MM.1S (cell line): ENCODE measurements at places on chromosomes 5 and 9.

DNA sequence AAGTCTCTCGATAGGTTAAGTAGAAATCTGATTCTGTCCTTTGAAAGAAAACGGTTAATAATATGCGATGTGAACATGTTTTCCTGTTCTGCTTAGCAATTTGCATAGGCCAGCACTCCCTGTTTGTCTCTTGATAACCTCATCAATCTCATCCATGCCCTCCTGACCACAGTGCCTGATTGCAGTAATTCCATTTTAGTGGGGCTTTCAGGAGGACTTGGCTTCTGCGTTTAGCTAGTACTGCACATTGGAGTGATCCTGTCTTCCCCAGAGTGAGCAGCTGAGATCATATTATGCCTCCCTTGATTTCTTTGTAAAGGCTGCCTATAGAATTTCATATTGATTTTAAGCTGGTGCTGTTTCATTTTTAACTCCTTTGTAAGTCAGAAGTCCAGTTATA, 335.9 kb upstream of the ISL1 start:
- no peak for DNase-seq

DNA sequence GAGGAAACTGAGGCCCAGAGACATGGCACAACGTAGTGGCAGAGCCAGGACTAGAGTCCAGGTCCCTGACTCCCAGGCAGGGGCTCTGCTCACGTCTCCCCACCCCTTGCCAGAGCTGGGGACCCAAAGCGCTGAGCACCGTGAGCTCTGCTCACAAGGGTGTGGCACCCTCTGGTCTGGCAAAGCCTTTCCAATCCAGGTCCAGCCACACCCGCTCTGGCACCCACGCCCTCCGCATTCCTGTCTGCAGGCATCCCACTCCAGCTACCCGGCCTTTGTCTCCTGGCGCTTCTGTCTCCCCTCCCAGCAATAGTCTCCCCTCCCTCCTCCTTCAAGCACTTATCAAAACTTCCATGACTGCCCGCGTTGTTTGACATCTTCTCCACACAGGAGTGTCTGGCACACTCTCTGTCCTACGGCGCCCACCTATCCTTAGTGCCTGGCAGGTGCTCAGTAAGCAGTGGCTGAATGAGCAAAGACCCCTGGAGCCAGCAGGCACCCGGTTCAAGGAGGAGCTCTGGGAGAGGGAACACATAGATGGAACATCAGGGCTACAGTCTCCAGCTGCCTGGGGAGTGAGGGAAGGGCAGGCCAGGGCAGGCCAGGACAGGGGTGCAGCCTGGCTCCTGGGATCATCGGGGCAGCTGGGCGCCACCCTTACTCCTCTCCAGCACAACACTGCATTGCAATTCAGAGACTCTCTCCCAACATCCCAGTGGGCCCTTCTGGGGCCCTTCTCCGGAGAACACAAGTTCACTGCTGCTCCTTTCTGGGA, 12.0 kb downstream of the HIGD2A start:
- DNase-seq, result no peak

DNA sequence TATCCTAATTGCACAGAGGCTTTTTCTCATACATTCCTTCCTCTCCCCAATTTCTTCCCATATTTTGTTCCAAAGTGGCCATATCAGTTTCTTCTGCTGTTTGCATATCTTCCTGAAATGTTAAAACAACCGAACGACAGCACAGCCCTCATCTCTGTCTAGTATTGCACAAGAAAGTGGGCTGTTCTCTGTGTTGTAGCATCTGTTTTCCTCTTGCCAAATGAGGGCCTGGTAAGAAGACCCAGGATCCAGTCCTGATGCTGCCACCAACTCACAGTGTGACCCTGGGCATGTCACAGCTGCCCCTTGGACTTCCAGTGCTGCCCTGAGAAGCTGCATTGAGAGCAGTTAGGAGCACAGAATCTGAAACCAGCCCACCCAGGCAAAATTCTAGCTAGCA, 4.1 kb downstream of the SLC31A2 start:
- DNase-seq, result no peak

DNA sequence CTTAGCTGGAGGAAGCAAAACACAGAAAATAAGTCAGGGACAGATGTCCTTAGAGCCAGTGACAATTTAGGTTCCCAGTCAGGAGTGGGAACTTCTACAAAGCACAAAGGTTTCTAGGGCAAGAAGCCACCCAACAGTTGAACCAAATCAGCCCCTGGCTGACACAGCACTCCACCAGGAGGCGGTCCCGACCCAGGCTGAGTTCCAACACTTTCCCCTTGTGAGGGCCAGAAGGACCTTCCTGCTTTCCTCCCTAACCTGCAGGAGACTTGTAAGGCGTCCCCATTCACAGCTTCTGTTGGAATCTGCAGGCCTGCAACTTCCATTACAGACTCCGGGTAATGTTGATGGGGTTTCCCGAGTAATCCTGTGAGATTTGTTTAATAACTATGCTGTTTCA, 416.4 kb upstream of the IRX1 start:
- no peak for DNase-seq

GRCh38 chr5:61525512-61526206, 193.6 kb downstream of the ZSWIM6 start:
- no peak for DNase-seq

DNA sequence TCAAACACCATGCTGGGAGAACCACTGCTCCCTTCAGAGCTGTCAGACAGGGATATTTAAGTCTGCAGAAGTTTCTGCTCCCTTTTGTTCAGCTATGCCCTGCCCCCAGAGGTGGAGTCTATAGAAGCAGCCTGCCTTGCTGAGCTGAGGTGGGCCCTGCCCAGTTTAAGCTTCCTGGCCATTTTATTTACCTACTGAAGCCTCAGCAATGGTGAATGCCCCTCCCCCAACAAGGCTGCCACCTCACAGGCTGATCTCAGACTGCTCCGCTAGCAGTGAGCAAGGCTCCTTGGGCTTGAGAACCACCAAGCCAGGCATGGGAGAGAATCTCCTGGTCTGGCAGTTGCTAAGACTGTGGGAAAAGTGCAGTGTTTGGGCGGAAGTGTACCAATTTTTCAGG, 205.5 kb upstream of the PTGER4 start:
- no peak for DNase-seq

DNA sequence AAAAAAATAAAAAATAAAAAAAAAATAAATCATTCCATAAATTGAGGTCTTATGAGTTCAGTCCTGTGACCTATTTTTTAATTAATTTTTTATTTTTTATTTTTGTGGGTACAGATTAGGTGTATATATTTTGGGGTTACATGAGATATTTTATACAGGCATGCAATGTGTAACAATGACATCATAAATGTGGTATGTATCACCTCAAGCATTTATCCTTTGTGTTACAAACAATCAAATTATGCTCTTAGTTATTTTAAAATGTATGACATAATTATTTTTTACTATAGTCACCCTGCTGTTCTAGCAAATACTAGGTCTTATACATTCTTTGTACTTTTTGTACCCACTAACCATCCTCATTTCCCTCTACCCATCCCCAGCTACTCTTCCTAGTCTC, 537.9 kb downstream of the HINT1 start:
- DNase-seq, result no peak

- DNase-seq, result no peak
Measured at GRCh38 chr9:6450641-6451375, 37.8 kb downstream of the UHRF2 start.

DNA sequence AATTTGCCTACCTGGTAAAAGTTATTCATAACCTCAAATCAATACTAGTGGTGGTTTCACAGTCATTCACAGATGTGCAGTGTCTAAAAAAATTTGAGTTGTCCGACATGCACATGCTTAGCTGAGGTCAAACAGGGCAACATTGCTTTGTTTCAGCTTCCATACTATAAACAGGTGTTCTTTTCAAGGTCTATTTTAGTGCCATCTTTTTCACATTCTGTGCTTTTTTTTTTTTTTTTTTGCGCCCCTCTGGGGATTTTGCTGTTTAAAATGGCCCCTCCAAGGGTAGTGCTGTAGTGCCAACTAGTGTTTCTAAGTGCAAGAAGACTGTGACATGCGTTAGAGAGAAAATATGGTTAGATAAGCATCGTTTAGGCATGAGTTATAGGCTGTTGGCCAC, 14.5 kb downstream of the PHAX start:
- peak; percentile 95 for DNase-seq

GRCh38 chr9:135905380-135906258, 1.7 kb downstream of the CAMSAP1 start:
- no peak for DNase-seq

DNA sequence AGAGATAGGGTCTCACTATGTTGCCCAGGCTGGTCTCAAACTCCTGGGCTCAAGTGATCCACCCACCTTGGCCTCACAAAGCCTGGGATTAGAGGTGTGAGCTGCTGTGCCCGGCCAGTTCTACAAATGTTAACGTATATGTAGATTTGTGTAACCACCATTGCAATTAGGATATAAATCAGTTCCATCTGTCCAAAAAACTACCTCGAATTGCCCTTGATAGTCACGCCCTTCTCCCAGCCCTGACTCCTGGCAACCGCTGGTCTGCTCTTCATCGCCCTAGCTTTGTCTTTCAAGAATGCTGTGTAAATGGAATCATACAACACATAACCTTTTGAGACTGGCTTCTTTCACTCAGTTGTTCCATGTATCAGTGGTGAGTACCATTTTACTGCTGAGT, 46.1 kb upstream of the PPARGC1B start:
- no peak for DNase-seq

GRCh38 chr5:181215997-181216989, 6.8 kb upstream of the TRIM41 start:
- DNase-seq, result peak; percentile 41

- no peak for DNase-seq
Measured at GRCh38 chr5:169946743-169947295, 33.5 kb downstream of the INSYN2B start.

DNA sequence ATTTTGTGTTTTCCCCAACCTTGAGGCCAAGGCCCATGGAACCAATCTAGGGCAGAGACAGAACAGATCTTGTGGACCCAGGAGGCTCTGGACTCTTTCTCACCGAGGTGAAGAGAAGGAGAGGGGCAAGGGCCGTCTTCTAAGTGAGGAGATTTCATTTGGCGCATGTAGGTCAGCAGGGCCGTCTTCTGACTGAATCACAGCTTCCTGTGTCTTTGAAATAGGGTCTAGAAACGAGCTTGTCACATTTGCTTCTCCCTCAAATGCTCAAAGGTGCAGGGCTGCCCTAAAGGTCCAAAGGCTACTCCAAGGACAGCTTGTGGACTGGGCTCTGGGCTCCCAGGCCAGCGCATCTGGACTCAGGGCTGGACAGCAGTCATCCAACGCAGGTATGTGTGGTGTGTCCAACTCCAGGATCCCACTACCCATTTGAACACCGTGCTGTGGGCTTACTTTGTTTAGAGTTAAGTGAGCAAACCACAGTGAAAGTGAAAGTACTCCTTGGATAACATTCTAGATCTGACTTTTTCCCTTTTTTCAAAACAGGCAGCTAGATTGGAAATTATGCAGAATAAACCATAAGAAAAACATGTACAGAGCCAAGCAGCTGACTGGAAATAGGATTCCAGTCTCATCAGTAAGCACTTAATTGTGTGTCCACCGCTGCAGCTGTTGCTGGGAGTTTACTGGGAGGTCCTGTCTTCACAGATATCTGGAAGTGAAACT, 357.0 kb downstream of the GADD45G start:
- no peak for DNase-seq

- peak; percentile 35 for DNase-seq
Measured at GRCh38 chr9:104780796-104781395, 17.0 kb downstream of the NIPSNAP3B start.

DNA sequence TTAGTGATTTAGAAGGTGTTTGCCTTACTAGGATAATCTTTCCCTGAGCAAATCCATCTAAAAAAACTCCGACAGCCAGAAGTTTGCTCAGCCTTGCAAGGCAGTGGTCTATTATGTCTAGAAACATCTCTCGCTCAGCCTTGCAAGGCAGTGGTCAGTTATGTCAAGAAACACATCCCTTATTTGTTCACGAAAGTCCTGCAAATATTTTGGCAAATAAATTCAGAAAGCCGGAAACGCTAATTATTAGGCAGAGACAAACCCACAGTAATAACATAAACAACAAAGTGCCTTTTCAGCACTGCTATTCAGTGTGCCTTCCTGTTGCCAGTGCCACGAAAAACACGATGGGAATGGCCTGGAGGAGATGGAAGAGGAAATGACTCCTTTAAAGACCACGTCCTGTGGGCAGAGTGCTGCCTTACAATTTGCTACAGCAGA, 184.5 kb downstream of the GNAQ start:
- DNase-seq, result no peak

GRCh38 chr9:18314316-18314715, 159.6 kb upstream of the ADAMTSL1 start:
- no peak for DNase-seq

- DNase-seq, result no peak
Measured at GRCh38 chr9:14908295-14909180, 1.7 kb downstream of the FREM1 start.

GRCh38 chr9:92617951-92618510, 51.9 kb downstream of the IPPK start:
- DNase-seq, result no peak

- no peak for DNase-seq
Measured at GRCh38 chr5:132370181-132370970, 866 bp downstream of the SLC22A5 start.

GRCh38 chr5:59763541-59763940, 130.0 kb downstream of the PDE4D start:
- no peak for DNase-seq

DNA sequence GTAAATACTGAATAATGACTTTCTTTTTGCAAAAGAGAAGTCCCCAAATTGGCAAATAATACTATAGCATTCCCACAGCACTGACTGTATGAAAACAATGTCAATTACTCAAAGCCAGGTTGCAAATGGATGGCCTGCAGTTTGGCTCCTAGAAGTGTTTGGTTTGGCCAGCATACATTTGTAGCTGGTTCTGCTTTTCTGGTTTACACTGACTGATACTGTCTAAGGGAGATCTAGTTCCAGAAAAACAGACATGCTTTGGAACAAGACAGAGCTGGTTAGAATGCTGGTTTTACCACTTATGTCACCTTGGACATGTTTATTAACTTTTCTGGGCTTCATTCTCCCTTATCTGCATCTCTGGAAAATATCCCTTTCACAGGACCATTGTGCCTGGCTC, 81.5 kb upstream of the TRPM3 start:
- no peak for DNase-seq

DNA sequence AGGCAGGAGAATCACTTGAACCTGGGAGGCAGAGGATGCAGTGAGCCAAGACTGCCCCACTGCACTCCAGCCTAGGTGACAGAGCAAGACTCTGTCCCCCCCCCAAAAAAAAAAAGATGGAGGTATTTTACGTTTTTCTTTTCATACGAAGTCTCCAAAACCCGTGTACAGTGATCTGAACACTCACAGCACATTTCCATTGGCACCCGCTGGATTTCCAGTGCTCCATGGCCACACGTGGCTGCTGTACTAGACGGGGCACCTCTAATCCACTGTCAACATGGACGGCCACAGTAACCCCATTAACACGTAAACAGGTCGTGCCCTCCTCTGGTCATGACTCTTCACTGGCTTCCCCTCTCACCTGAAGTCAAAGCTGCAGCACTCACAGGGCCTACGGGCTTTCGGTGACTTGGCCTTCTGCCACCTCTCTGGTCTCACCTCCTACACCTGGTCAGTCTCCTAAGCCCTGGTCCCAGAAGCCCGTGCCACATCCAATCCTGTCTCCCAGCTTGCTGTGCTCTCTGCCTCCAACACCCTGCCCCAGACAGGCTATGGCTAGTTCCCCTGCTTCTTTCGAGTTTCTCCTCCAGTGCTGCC, 22.1 kb downstream of the TBC1D9B start:
- DNase-seq, result no peak
